GF-D8 (cell line): ENCODE measurements at places on chromosomes 5 and 9.

- no peak for DNase-seq
Observed at GRCh38 chr5:154901276-154901675, 36.7 kb downstream of the GEMIN5 start.

DNA sequence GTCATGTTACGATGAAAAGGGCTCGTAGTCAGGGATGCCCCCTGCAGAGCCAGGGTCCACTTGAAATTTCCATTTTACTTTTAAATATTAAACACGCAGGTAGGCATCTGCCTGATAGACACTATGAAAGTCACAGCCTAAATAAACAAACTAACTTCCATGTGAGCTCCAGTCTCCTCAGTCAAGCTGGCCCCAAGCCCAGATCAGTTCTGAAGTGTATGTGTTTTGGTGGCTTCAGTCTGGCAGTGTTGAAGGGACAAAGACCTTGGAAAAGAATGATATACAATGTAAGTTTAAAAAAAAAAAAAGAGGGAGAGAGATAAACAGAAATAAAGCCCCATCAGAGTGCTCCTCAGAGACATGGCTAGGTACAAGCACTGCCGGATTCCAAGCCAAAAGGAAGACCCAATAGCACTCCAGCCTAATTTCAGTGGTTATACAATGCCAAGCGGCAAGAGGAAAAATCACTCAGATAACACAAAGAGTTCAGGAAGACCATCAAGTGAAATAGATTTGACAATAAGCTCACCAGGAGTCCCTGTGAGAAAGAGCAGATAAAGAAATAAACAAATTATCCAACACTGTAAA, 181.0 kb downstream of the BNC2 start:
- DNase-seq = no peak

- DNase-seq = peak; percentile 2
Observed at GRCh38 chr5:168879929-168880328, 300.8 kb upstream of the PANK3 start.

DNA sequence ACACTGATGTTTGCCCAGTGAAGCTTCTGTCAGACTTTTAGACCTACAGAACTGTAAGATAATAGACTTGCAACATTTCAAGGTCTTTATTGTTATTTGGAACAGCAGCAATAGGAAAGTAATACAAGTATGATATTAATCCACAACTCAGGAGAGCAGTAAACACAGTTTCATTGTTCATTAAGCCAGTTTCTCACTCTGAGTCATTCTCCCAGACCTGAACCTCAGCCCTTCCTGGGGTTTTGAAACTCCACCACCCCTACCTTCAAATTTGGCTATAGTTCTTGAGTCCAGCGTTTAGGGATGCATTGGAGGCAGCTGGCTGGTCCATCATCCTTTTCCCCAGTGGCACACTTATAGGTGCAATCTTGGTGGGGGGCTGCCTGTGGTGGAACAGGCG, 203.2 kb downstream of the RAB3C start:
- DNase-seq = no peak

- DNase-seq = peak; percentile 93
Observed at GRCh38 chr5:150410524-150411244, 2.0 kb downstream of the CD74 start.

GRCh38 chr9:35570709-35571504, 34.2 kb upstream of the TESK1 start:
- DNase-seq = no peak

DNA sequence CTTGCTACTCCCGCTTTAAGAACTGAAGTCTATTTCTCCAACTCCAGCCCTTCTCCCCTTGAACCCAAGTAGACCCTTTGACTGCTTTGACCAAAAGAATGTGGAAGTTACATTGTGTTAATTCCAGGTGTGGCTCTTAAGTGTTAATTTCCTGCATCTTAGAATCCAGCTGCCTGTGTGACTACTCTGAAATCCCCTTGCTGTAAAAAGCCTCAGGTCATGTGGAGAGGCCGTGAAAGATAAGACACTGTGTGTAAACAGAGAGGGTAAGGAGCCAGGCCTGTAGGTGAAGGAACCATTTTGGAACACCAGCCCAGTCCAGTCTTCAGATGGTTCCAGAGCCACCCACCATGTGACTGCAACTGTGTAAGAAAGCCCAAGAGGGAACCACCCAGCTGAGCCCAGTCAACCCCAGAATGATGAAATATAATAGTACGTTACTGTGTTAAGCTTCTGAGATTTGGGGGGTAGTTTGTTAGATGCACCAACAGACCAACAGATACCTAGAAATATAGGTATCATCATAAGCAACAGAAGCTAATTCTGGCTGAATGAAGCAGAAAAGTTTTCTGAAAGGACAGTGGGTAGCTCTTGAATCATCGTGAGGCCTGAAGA, 59.4 kb upstream of the CCDC112 start:
- no peak for DNase-seq

- no peak for DNase-seq
Observed at GRCh38 chr5:124806026-124806372, 59.6 kb upstream of the ZNF608 start.

DNA sequence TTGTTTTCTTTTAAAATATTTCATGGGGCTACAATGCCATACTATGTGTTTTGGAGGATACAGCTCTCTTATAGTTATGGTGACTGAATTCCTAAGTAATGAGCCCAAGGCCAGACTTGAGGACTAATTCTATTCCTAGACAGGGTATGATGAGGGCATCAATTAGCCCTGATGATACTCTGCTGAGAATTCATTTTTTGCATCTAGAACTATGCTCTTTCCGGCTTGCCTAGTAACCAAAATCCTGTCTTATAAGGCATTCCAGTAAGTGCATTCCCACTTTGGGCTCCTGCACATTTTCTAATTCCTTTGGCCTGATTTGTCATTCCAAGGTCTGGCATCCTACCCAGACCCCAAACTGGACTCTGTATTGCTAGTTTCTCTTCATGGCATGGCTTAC, 62.4 kb downstream of the MAT2B start:
- DNase-seq = no peak

- no peak for DNase-seq
Observed at GRCh38 chr5:66015196-66015960, 89.0 kb downstream of the ERBIN start.

DNA sequence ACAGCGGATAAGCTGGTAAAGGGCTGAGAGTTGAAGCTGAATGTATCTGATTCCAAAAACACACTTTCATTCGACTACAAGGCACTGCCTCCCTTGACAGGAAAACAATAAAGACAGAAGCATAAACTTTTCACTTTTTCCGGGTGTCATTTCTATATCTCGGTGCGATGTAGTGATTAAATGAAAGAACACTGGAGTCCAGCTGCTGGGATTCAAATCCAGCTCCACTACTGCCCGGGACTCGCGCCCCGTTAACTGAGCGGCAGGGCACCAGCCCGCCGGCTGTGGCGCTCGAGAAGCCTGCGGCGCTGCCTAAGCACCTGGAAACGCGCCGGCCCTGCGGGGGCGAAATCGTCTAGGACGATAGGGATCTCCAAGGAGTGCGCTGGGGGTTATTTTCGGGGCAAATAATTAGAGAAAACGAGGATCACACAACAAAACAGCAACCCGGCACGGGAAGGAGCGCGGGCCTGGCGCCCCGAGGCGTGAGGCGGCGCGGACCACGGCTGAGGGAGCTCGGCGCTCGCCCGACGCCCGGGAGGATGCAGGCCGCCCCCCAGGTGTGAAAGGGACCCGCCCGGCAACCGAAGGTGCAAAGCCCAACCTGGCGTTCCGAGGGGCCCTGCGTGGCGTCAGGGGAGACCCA, 837 bp downstream of the UIMC1 start:
- DNase-seq = no peak

DNA sequence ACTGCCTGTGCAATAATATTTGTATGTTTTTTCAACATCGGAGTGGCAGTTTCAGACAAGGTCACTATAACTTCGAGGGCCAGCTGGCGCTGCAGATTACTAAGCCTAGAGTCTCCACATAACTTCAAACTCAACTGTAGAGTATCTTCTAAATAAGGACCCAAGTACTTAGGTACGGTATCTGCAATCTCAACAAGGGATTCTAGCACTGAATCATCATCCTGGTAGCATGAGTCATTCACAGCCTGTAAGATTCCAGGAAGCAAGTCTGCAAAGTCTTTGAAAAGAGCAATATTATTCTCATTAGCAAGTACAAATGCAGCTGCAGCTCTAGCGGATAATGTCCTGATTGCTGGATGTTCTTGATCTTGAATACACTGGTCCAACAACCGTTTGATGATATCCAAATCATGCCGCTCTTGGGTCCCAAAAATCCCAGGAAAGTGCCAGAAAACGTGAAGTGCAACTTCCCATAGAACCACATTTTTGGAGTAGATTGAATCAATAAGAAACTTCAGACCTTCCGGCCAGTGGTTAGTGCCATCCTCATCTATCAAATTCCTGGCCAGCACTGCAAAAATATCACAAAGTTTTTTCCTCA, 654 bp downstream of the RANBP6 start:
- no peak for DNase-seq

GRCh38 chr9:99039505-99040182, 65.3 kb upstream of the TGFBR1 start:
- DNase-seq = no peak

- DNase-seq = no peak
Observed at GRCh38 chr5:135986401-135986800, 31.6 kb upstream of the LECT2 start.

DNA sequence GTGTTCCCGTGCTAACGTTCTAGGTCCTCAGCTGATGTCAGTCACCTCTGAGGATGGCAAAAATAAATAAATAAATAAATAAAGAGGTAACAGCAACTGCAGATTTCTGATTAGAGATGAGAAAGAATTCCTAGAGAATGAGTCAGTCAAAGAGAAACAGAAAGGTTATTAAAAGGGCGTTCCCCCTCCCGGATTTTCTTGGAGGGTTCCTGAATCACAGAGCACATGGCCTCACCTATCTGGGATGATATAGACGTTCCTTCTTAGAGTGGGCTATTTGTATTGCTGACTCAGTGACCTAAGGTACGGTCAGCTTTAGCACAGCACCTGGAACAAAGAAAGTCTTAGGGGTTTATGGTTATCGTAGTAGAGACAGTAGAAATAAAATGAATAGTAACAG, 30.6 kb downstream of the HTR4 start:
- DNase-seq = no peak

DNA sequence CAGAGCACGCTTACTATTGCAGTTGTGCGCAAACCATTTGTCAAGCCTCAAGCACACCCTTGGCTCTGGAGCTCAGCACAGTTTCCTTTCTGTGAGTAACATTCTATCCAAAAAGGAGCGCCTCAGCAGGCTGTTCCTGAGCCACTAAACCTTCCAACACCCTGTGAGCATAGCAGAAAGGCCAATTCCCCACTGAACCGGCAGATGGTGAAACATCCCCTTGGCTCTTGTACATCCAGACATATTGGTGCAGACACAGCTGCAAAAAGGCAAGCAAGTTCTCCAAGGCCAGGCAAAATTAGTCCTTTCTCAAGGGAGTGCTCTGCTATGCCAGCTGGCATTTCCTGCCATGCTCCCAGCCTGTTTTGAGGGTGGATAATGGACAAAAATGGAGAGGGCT, 44.1 kb upstream of the CEMIP2 start:
- DNase-seq = no peak
